ENCODE measurements at places on chromosomes 4 and X.
A peak's percentile ranks its signal among the peaks of the same experiment; 100 is the strongest.

DNA sequence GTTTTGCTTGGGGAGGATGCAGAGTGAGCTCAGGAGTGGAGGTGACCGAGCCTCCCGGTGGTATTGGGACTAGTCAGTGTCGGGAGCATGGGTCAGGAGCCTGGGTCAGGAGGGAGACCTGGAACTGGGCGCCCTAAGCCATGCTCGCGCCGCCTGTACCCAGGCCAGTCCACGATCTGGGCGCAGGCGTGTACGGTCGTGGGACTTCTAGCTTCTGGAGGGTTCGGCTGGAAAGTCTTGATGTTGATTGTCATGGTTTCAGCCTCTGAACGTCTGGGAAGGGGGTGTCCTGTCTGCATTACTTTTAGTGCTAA is 244 bp downstream of the EIF2S3 start:
- no peak for DNase-seq

- DNase-seq = peak; percentile 48
Measured at GRCh38 chr4:16122784-16123183, 39.0 kb upstream of the PROM1 start.

- no peak for DNase-seq
Measured at GRCh38 chr4:88831031-88831430, 133.4 kb upstream of the NAP1L5 start.

DNA sequence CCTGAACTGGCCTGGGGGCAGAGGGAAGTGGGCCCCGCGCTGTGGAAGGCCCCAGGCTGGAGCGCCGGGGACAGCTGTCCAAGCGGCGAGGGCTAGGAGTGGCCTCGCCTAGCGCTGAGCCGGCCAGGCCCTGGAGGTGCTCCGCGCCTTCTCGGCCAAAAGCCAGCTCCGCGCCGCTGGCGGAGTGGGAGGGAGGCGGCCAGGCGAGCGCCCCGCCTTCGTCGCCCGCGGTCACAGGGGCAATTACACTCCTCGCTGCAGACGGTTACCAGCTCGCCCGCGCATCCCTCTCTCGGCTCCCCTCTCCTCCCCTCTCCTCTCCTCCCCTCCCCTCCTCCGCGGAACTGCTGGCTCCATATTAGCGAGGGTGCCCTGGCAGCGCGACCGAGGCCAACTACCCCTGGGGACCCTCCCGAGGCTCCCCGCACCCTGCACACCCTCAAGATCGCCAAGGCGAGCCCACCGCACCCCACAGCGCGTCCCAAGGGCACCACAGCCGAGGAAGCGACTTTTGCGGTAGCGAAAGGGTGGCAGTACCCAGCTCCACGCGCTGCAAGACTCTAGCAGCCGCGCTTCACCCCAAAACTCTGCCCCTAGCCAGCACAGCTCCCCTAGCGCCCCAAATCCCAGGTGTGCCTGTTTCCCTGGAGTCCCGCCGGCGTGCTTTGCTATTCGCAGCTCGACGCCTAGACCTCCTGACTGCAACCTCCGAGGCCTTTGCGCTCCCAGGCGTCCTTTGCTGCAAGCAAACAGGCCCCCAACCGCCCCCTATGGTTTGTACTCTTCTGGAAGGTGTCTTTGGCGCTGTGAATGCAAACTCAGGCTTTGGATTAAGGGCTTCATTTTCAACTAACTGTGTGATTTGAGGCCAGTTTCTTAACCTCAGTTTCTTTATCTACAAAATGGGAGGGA is 91.4 kb downstream of the BCOR start:
- DNase-seq = peak; percentile 56

DNA sequence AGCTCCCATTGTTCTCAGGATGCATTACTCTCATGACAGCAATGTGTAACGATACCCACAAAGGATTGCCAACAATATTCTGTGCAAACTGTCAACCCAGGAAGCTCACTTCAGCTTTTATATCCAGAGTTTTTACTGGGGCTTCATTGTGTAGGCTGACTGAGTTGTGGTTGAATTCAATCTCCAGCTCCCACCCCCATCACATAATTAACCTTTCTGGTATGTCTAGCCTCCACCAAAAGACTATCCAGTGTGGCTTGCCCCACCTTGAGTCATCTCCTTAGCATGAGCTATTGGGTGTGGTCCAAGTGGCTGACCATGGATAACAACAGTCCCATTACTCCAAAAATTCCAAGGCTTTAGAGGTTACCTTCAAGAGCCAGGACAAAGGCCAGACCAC is 17.7 kb upstream of the TAB3 start:
- no peak for DNase-seq

- DNase-seq = no peak
Measured at GRCh38 chr4:116070283-116070682, 956.9 kb upstream of the NDST4 start.

DNA sequence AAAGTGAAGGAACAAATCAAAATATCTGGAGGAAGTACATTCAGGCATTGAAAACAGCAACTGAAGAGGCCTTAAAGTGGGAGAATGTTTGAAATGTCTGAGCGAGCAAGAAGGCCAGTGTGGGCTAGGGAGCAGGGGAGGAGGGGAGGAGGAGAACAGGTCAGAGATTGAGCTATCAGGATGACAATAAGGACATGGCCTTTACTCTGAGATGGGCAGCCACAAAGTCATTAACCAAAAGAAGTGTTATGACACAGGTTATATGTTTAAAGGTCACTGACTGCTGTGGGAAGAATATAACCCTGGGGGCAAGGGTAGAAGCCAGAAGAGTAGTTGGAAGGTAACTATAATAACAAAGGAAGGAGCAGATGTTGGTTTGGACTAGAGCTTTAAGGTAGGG is 315.4 kb downstream of the INPP4B start:
- DNase-seq = no peak

- no peak for DNase-seq
Measured at GRCh38 chr4:69830560-69831269, 29.2 kb downstream of the SULT1E1 start.

- DNase-seq = no peak
Measured at GRCh38 chr4:169335331-169335730, 64.6 kb upstream of the SH3RF1 start.

GRCh38 chrX:11461201-11462001 is 168.2 kb downstream of the AMELX start:
- no peak for DNase-seq

DNA sequence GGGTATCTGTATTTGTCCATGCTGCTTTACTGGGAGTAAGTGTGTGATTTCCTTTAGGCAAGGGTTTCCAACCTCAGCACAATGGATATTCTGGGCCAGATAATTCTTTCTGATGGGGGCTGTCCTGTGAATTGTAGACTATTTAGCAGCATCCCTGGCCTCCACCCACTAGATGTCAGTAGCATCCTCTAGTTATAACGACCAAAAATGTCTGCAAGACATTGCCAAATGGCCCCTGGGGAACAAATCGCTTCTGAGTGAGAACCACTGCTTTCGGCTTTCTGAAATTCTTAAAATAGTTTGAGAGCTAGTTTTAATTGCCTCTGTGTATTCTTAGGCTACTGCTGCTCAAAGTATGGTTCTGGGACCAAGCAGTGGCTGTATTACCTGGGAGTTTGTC is 81.2 kb upstream of the GPM6B start:
- peak; percentile 9 for DNase-seq

- DNase-seq = no peak
Measured at GRCh38 chr4:86386817-86387415, 27.1 kb upstream of the MAPK10 start.

GRCh38 chr4:95839891-95840290 is at the start of gene PDHA2:
Gene PDHA2 (plus strand): TSS chr4:95840093. CDS start chr4:95840151, 58 bp downstream.
- no peak for DNase-seq

DNA sequence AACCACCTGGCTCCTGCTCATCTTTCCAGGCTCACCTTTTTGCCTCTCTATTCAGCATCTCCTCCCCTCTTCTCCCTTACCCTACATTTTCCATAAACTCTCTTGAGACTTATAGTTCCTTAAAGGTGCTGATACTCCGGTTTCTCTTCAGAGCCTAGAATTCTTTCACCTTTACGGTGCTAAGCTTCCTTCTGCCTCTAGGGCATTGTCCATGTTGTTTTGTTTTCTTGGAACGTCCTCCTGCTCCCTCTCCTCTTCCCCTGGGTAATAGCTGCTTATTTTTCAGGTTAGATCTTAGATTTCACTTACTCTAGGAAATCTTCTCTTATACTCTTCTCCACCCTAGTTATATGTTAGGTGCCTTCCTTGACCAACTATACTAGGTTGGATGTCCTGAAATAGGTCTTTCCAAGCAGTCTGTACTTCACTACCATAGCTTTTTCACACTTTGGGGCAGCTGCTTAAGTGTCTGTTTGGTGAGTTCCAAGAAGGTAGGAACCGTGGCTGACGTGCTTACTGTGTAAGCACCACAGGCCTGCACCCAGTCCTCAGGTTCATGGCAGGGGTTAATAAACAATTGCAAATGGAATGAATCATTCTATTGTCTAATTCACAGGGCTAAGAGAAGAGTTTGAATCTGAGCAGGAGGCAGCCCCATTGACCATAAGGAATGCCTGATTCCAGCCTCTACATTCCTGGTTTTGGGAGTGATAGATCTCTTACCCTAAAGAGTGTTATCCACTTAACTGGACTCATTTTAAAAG is 227.5 kb downstream of the MGST2 start:
- no peak for DNase-seq

DNA sequence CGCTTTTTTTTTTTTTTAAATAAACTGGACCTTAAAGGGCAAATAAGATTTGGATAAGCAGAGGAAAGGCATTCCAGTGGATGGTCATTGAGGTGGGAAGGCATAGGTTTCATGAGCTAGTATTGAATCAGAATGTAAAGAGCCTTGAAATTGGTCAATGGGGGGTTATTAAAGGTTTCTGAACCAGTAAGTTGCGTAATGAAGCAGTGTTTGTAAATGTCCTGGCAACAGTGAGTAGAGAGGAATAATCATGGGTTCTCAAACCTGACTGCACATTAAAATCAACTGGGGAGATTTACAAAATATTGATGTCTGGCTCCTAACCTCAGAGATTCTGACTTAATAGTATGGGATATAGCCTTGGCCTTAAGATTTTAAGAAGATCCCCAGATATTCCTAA is 23.2 kb upstream of the AMOT start:
- DNase-seq = no peak

- DNase-seq = no peak
Measured at GRCh38 chr4:151534195-151534594, 125.2 kb downstream of the FHIP1A start.

- no peak for DNase-seq
Measured at GRCh38 chr4:95963456-95963855, 123.6 kb downstream of the PDHA2 start.

DNA sequence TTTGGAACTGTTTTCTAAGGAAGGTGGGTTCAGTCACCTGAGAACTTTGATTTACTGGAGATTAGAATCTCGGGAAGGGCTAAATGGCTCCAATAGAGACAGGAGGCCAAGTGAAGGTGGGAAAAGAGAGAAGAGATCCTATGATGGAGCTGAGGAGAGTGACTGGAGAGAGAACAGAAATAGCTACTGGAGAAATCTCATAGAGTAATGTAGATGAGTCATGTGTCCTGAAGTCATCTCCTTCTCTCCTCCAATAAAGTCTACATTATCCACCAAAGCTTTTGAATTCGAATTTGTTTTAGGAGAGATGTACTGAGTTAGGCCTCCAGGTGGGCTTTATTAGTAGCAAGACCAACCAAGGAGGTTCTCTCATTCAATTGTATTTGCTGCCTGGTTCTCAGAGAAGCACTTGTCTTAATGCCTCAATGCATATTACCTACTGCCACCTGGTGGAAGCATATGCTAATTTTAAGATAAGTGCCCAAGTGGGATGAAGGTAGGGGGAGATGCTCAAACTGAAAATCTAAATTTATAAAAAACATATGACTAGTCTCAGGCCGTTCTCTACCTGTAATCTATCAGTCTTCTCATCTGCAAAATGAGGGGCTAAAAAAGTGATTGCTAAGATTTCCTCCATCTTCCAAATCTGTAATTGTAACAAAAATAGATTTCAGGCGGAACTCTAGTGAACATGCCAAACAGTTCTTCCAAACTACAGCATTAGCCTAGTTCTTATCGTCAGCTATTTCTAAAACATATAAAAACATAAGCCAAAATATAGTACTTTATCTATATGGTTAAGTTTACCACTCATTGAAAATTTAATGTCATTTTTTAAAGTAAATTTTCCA is 24.4 kb downstream of the TXK start:
- no peak for DNase-seq

- no peak for DNase-seq
Measured at GRCh38 chr4:165560941-165561340, 182.1 kb downstream of the CPE start.

GRCh38 chr4:18110099-18110498 is 88.5 kb upstream of the LCORL start:
- no peak for DNase-seq

DNA sequence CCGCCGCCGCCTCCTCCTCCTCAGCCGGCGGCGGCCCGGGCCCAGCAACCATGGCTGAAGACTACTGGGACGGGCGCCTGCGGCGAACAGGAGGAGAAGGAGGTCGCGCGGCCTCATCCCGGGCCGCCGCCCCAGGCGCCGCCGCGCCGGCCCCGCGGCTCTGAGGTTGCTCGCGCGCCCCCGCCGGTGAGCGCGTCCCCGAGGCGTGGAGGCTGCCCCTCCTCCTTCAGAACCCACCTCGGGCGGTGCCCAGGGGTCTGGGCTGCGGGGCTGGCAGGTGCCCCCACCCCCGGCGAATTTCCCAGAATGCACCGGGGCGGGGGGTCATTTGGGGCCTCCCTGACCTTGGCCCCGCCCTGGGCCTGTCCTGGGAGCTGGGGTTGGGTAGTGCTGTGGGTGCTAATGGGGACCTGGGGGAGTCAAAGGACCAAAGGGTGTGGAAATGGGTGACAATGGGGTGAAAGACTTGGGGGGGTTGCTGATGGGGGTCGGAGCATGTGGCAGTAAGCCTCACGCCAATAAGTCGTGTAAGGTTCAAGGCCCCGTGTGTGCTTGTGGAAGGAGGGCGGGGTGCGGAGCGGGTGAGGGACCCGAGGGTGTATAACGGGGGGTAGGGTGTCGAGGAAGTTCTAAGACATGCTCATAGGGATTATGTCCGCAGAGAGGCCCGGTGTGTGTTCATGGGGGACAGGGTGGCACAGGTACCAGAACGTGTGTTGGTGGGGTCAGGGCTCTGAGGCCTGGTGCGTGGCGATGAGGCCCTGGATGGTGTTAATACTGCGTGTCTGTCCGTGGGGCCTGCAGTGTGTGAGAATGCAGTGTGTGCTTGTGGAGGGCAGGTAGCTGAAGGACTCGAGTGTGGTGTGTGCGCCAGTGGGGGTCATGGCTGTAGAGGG is 687 bp downstream of the CDK16 start:
- DNase-seq = peak; percentile 61

DNA sequence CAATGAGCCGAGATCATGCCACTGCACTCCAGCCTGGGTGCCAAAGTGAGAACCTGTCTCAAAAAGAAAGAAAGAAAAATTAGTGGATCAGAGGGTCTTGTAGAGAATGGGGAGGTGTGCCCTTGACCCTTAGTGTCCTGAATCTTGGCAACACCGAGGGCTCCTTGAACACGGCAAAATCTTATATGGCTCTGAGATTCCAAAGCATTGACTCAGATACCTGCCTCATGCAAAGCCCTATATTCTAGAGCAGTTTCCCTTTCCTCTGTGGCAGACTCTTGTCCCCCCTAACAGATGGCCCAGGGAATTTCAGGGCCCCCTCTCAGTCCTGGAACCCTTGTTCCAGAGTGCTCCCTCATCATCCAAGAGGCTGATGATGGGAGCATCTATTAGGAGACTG is 6.8 kb downstream of the CLDN2 start:
- DNase-seq = no peak

- no peak for DNase-seq
Measured at GRCh38 chr4:1593881-1594345, 90.2 kb downstream of the FAM53A start.

- DNase-seq = no peak
Measured at GRCh38 chr4:59223292-59223941, 1976.7 kb upstream of the ADGRL3 start.
